Stimulated activated CD8-positive, alpha-beta memory T cell treated with anti-CD3 and anti-CD28 coated beads, Interleukin-4, amount 100 ng/mL, for 1 hour (primary cell): ENCODE measurements at places on chromosomes 7 and 10.

DNA sequence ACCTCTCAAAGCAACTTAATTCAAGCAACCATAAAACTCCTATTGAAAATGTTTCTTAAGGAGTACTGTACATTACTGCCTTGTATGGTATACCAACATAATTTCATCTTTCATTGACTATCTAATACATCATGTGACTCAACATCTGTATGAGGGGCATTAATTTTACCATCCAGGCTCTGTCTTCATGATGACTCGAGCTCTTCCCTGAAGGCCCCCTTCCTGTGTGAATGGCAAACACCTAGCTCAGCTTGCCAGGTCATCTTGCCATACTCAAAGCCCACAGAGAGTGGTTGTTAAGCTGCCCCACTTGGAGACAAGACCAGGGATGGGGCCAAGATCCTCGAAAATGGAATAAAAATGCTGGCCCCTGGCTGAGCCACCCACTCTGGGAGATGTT is 82.4 kb downstream of the SGMS1 start:
- no peak for DNase-seq

DNA sequence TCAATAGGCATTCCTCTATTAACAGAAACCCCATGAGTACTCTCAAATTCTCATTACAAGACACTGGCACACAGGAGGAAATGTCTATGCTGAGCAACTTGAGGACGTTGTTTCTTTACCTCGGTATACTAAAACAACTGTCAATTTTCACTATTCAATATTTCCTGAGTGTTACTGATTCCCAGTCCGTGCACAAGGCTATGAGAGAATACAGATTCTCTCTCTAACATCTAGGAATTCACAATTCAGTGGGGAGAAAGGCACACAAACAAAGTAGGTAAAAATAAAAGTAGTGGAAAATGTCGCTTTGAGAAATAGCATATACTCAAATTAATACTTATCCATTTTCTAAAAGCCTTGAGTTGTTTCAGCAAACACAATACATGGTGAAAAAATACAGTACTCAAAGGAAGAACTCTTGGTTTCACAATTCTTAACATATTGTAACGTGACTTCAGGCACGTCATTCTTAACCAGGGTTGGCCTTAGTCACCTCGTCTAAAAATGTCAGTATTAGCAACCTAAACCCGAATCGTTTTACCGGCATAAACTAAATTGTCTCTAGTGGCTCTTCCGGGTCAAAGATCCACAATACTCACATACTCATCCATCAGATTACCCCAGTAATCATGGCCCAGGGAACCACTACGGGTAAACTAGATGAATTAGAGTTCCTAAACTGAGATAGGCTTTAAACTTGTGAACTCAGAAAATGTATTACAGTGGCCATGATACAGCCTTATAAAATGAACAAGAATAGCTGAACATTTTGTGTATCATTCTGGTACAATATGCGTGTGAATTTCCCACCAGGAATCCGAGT is 1.5 kb downstream of the IPMK start:
- no peak for DNase-seq

DNA sequence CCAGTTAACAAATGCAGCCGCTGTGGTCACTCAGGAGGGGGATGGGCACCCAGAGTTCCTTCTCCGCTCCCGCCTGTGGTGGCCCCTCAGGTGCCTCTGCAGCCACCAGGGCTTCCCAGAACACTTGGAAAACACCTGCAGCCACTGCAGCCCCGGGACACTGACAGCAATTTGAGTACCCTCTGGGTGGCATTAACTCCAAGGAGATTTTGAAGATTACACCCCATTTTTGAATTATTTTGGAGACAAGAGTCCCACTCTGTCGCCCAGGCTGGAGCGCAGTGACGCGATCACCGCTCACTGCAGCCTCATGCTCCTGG is 32.2 kb downstream of the IL15RA start:
- no peak for DNase-seq

DNA sequence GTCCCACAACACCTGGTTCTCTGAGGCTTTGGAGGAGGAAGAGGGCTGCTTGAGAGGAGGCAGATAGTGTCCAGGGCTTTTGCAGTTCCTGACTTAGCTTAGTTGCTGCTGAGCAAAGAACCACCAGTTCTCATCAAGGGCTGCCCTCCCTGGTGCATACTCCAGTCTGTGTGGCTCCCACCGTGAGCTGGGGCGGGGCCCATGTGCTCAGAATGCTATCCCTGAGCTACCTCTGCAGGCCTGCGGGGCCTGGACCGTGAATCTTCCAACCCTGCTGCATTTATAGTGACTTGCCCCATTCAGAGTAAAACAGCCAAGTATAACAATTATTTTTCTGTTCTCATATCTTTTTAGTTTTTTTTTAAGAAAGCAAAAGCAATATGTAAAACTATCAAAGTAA is 49.2 kb downstream of the TACR2 start:
- DNase-seq = no peak

GRCh38 chr10:79358811-79359210 is 11.5 kb downstream of the PPIF start:
- no peak for DNase-seq

GRCh38 chr7:81355911-81356310 is 413.9 kb downstream of the HGF start:
- no peak for DNase-seq

- DNase-seq = no peak
Observed at GRCh38 chr10:125082881-125083575, 77.3 kb downstream of the CTBP2 start.

- no peak for DNase-seq
Observed at GRCh38 chr7:80357530-80357929, 154.3 kb downstream of the GNAT3 start.

DNA sequence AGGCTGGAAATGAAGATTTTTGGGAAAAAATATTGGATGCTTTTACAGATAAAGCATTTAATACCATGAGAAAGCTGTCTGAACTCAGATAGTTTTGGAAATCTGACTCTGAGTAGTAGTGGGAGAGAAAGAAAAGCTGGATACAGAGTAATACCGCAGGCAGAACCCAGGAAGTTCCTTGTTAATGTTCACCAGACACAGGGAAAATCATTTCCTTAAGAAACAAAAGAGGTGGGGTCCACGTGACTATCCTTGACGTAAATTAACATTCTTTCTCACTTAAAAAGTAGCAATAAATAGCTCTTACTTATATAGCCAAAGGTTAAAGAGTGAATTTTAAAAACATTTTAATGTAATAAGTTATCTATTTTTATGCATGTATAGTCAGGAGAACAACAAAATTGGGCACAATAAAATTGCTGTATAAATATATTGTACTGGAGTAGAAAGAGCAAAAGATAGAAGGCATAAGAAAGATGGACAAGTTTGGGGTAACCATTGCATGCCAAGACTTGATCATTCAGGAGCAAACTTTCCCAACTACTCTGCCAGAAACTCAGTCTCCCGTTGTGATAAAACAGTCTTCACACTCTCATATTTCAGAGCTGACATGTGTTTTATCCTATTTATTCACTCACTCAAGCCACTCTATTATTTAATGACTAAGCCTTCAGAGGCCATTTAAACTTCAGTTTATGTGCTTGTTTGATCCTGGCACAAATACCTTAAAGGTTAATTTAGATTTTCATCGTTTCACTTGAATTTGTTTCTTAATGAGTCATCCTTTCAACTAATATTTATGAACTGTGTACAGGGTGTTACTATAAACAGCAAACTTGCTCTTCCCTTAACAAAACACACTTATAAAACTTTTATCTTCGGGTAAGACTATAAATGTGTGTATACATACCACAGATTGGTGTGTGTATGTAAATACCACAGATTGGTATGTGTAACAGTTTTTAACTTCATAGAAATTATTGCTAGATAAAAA is 143.1 kb downstream of the GNAI1 start:
- DNase-seq = no peak

GRCh38 chr10:9331583-9332008 is 1277.1 kb downstream of the GATA3 start:
- no peak for DNase-seq

GRCh38 chr7:95246831-95247370 is 77.4 kb downstream of the PON1 start:
- DNase-seq = no peak

DNA sequence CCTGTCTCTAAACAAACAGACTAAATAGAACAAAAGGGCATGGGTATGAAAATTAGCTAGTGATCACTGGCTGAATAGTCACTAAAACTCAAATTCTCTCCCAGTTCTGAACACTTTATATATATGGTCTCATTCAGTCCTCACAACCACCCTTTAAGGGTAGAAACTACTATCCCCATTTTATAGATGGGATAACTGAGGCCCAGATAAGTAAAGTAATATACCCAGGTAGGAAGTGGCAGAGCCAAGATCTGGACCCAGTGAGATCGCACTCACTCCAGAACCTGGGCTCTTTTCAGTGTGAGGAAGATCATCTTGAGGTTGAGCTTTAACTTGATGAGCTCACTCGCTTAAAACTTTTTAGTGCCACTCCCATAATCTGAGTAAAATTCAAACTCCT is 4.5 kb downstream of the PSTK start:
- no peak for DNase-seq

- no peak for DNase-seq
Observed at GRCh38 chr10:67622511-67622910, 73.5 kb downstream of the CTNNA3 start.

DNA sequence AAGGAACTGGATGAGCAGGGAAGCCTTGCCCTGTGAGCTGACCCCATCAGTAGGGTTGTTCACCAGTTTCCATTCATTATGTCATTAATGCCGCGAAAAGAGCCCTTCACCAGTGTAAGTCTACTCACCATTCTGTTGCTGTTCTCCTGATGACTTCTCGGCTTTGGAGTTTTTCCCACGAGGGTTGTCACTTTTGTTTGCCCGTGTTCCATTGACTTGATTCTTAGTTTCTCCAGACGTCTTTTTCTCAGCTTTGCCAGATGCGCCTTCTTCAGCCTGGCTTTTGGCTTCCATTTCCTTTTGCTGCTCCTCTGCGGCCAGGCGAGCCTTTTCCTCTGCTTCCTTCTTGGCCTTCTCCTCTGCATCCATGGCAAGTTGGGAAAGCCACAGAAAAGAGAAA is 128.8 kb downstream of the PPP1R17 start:
- no peak for DNase-seq

DNA sequence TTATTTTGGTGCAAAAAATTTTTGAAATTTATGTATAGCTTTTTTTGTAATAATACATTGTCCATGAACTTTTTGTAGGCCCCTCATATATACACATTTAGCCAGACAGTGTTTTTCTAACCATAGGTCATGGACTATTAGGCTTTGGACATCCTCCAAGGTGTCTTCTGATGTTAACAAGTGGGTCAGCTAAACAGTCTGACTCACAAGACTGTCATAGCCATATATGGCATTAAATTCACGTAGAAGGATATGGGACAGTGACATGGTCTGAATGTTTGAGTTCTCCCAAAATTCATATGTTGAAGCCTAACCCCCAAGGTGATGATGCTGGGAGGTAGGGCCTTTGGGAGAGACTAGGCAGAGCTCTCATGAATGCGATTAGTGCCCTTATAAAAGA is 14.0 kb upstream of the NUB1 start:
- no peak for DNase-seq

- DNase-seq = no peak
Observed at GRCh38 chr10:75398692-75399460, 2.7 kb downstream of the ZNF503 start.

GRCh38 chr7:121167971-121168370 is 160.8 kb upstream of the WNT16 start:
- DNase-seq = no peak

- no peak for DNase-seq
Observed at GRCh38 chr10:75357500-75357899, 44.1 kb downstream of the ZNF503 start.

DNA sequence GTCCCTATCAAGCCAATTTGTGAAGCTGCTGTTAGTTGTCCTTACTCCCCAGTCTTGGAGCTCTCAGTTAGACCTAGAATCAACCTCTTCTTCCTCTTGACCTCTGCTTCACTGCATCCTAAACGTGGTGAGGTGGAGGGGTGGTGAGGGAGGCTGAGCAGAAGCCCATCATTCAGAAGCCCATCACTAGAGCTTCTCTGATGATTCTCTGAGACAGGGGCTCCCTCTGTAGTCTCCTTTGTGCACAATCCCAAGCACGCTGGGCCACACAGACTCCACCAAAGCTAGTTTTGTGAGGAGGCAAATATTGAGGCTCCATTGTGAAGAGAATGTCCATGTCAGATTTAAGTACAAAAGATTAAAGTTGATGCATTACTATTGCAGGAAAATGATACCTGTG is 163.8 kb upstream of the PRSS1 start:
- no peak for DNase-seq

- no peak for DNase-seq
Observed at GRCh38 chr10:45490277-45490676, 116.3 kb downstream of the ALOX5 start.

- no peak for DNase-seq
Observed at GRCh38 chr7:91137153-91137787, 127.0 kb upstream of the FZD1 start.

DNA sequence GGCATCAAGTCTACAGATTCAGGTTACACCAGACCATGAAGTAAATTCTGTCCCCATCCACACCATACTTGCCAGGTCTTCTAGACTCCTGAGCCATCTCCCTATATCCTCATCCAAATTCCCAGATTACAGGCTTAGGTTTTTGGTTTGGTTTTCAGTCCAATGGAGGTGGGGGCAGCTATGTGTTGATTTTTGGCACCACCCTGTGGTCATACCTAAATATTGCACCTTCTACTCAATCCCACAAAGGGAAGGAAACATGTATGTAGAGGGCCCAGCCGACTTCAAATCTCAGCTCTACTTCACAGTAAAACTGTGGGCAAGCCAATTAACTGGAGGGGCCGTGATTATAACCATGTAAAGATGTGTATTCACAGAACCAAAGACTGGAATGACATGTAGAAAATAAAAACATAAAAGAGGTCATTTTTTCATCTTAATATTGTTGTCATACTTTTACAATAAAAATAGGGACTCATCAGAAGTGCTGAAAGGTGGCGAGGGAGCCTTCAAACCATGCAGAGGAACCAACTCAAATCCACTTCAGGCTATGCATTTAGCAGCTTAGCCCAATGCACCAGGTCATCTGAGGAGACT is 19.8 kb downstream of the ERCC6 start:
- no peak for DNase-seq
